ENCODE measurements at places on chromosomes 2 and 18. TPM values are rescaled to one million over a fixed set of nuclear protein-coding genes. Genes with fewer than 3 reads are reported as not detected.

Gene IL36B
- total RNA-seq = not detected

Gene RSAD2
- total RNA-seq = 10.2 TPM

Gene GALNT13
- 2.5 TPM for total RNA-seq

DNA sequence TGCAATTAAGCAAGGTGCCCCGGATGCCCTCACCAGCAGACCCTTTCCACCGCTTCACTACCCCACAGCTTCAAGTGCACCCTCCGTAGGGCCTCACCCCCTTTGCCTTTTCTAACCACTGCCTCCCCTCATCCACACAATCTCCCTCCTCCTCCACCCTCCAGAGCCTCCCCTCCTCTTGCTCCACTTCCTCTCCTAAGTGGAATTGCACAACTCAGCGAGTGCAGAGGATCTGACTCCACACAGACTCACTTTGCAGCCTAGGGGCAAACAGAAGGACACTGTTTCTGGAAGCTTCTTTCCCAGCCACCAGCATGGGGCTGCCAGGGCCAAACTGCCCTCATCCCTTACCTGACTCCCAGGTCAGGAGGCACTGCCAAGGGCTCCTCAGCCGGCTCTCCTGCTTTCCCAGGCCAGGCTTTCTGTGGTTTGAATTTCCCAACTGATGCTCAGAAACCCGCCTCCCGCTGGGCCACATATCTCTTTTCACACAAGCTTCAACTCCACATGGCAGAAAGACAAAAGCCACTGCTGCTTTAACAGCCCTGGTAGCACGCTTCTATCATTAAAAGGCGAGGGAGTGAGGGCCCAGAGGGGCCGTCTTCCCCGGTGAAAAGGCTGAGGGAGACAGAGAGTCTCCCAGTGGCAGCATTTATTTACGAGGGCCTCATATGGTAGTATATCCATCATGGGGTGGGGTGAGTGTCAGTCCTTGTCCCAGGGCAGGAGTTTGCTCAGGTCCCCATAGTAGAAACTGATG is 74.7 kb upstream of the MGAT4A start:
- DNase-seq = no peak
- no peaks in the 10 kb centered on the region for H3K36me3 ChIP-seq
- H3K27me3 ChIP-seq = no peaks in the 10 kb centered on the region

GRCh38 chr2:168571061-168571460 is 115.0 kb downstream of the CERS6 start:
- H3K4me1 ChIP-seq = no peaks in the 10 kb centered on the region
- H3K27ac ChIP-seq = no peak overlapping the region
- no peaks in the 10 kb centered on the region for H3K27me3 ChIP-seq
